ENCODE measurements at places on chromosomes 5 and 9. TPM values are rescaled to one million over a fixed set of nuclear protein-coding genes. Genes with fewer than 3 reads are reported as not detected.

NIPBL gene
- total RNA-seq: 46.3 TPM

ASPN gene
- total RNA-seq: not detected

BTNL3 gene
- not detected for total RNA-seq

SLCO4C1 gene
- total RNA-seq: under 0.01 TPM

PGGT1B gene
- 18.3 TPM for total RNA-seq

C1QTNF2 gene
- not detected for total RNA-seq

PIP5K1B gene
- total RNA-seq: not detected

BTNL9 gene
- not detected for total RNA-seq

TICAM2 gene
- total RNA-seq: 3.4 TPM

PCDHGA9 gene
- 4.3 TPM for total RNA-seq

ALDH1A1 gene
- total RNA-seq: 57.0 TPM

SHISAL2B gene
- not detected for total RNA-seq

GADD45G gene
- total RNA-seq: 0.53 TPM

CDX1 gene
- not detected for total RNA-seq

MARCHF6 gene
- total RNA-seq: 72.6 TPM

IFNA13 gene
- total RNA-seq: not detected

PCDHGB7 gene
- total RNA-seq: 9.4 TPM

C8G gene
- total RNA-seq: not detected

UAP1L1 gene
- 20.7 TPM for total RNA-seq

SLC6A3 gene
- total RNA-seq: not detected

HTR4 gene
- 0.07 TPM for total RNA-seq

NR4A3 gene
- total RNA-seq: under 0.01 TPM

GKAP1 gene
- total RNA-seq: 5.4 TPM

FGFR4 gene
- 4.2 TPM for total RNA-seq

NRARP gene
- 12.1 TPM for total RNA-seq

AMBP gene
- total RNA-seq: not detected

NUTM2F gene
- total RNA-seq: not detected

SOHLH1 gene
- not detected for total RNA-seq

PFN3 gene
- total RNA-seq: not detected

PLPP7 gene
- 0.65 TPM for total RNA-seq

ANGPTL2 gene
- total RNA-seq: 22.1 TPM

LHX6 gene
- total RNA-seq: under 0.01 TPM

CER1 gene
- not detected for total RNA-seq

PCDHB9 gene
- 0.13 TPM for total RNA-seq

MCIDAS gene
- not detected for total RNA-seq

TSC1 gene
- total RNA-seq: 44.8 TPM

SKIC3 gene
- 201 TPM for total RNA-seq

SLC46A2 gene
- not detected for total RNA-seq

CD74 gene
- total RNA-seq: 0.13 TPM

CD274 gene
- 27.0 TPM for total RNA-seq

PGM5 gene
- total RNA-seq: 0.93 TPM

SLC9A3 gene
- 1.5 TPM for total RNA-seq

GARIN3 gene
- not detected for total RNA-seq

ELOVL7 gene
- total RNA-seq: 0.13 TPM

GRXCR2 gene
- not detected for total RNA-seq

LCN1 gene
- not detected for total RNA-seq

F12 gene
- 1.7 TPM for total RNA-seq

GM2A gene
- 19.9 TPM for total RNA-seq

PRDM9 gene
- total RNA-seq: not detected

STXBP1 gene
- total RNA-seq: 29.8 TPM

HAVCR1 gene
- total RNA-seq: not detected

MAPK9 gene
- 43.1 TPM for total RNA-seq

RETREG1 gene
- 0.27 TPM for total RNA-seq

SERF1A gene
- total RNA-seq: 15.4 TPM

FBP2 gene
- not detected for total RNA-seq

IFNA21 gene
- not detected for total RNA-seq

CFAP90 gene
- not detected for total RNA-seq

OLFML2A gene
- total RNA-seq: not detected

All from thoracic aorta endothelial cell (primary cell).